ENCODE measurements at places on chromosomes 6 and 20. TPM values are rescaled to one million over a fixed set of nuclear protein-coding genes. Genes with fewer than 3 reads are reported as not detected.

GRCh38 chr6:123507582-123507981, 129.2 kb downstream of the TRDN start:
- DNase-seq: no peak

GRCh38 chr20:62549499-62550086, 73.8 kb upstream of the GATA5 start:
- no peak for DNase-seq

GRCh38 chr20:11993886-11994461, 76.3 kb downstream of the BTBD3 start:
- peak; percentile 19 for DNase-seq

- no peak for DNase-seq
Observed at GRCh38 chr6:77776441-77776840, 123.6 kb downstream of the MEI4 start.

- no peak for DNase-seq
Observed at GRCh38 chr20:54624706-54625390, 149.5 kb downstream of the DOK5 start.

The RNGTT gene
- total RNA-seq: 13.8 TPM

The SLC22A7 gene
- 2.0 TPM for total RNA-seq
